ENCODE measurements at places on chromosomes 4 and X. TPM values are rescaled to one million over a fixed set of nuclear protein-coding genes. Genes with fewer than 3 reads are reported as not detected.

DNA sequence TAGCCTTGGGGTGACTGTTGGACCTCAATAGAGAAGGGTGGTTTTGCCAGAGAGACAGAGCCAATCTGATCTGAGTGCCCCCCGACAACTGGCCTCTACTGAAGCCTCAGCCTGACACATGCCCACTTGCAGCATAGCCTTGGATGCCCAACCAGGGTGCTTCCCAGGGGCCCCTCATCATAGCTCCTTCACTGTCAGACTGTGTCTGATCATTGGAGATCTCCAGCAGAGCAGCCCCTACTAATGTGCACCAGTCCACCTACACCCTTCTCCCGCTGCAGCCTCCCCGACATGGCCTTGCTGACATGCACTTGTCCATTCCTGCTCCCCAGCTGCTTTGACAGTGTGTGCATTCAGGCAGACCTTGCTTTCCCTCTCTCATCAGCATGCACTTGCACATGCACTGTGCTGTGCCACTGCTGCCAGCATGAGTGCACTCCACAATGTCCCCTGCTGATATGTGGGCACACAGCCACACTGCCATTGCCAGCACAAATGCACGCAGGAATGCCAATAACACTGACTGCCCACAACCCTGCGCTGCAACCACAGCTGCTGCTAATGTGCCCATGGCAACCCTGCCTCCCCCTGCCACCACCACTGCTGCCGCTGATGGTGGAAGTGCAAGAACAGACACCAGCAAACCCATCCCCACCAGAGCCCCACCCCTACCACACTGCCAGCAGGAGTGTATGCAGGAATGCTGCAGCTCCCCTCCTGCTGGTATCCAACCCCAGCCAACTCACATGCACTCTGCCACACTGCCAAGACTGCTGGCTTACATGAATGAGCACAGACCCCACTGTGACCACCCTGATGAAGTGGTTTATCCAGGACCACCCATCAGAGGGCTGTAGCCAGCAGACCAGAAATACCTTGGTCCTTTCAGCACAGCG is 68.1 kb upstream of the ZMAT1 start:
- no peak for DNase-seq

DNA sequence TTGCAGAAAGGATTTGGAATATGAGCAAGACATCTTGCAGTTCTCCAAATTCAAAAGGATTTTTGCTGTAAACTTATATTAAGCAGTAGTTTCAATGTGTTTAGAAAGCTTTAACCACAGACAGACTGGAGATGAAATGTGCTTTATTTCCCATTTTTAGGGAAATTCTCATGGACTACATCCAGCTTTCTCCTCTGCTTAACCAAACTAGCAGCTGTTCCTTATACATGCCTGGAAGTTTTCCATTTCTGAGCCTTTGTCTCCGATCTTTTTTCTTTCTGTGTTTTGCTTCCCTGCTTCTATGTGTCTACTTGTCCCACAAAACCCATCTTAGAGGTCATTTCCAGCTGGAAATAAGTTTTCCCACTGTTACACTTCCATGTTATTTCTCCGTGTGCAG is 41.6 kb downstream of the TMA16 start:
- no peak for DNase-seq

- DNase-seq = no peak
Measured at GRCh38 chr4:60128888-60129287, 1071.2 kb upstream of the ADGRL3 start.

- no peak for DNase-seq
Measured at GRCh38 chrX:117093319-117093718, 630.5 kb upstream of the CT83 start.

NPNT gene
- 13.3 TPM for polyA plus RNA-seq
